Heart right ventricle (tissue), 16 donors: ENCODE measurements at places on chromosomes 5 and 9. TPM values are rescaled to one million over a fixed set of nuclear protein-coding genes. Genes with fewer than 3 reads are reported as not detected.

DNA sequence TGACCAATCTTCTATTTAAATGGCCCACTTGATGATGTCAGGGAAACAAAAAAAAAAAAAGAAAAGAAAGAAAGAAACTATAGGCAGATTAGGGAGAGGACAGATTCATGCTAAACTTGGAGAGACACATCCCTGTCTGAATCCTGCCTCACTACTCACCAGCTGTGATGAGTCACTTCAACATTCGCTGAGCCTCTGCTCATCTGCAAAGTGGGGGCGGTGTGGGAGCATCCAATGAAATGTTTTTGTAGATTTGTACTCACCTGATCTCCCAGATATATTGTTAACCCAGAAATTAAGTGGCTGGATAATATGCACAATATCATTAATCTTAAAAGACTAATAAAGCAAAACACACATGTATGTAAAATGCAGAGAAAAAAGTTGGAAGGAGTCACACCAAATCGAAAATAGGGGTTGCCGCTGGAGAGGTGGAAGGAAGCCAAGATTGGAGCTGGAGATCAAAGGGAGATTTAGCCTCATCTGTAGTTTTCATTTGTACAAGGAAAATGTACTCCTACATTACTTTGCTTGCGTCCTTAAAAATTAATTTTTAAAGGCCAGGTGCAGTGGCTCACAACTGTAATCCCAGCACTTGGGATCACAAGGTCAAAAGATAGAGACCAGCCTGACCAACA, 17.0 kb upstream of the ERGIC1 start:
- DNase-seq: no peak
- H3K4me1 ChIP-seq: peaks cover 2% of the 10 kb centered on the region
- H3K27me3 ChIP-seq: no peaks in the 10 kb centered on the region
- no peak overlapping the region for H3K27ac ChIP-seq

GRCh38 chr9:117886616-117887015, 182.4 kb downstream of the TLR4 start:
- no peak overlapping the region for H3K27ac ChIP-seq
- H3K27me3 ChIP-seq: no peaks in the 10 kb centered on the region
- H3K4me3 ChIP-seq: no peak overlapping the region

DNA sequence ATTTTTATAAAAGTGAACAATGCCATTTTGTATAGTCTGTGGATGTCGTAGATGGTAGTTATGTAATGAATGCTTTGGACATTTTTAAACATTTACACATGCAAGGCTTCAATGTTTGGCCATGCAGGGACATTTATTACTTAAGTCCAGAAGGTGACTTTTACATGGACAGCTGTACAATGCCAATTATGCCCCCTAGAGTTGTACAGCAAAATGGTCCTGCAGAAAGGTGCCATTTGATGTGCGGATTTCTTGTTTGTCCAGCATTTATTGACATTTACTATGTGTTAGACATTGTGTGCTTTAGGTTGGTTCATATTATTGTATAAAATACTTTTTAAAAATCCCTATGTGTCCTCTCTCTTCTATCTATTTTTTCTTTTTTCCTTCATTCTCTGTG, 22.5 kb upstream of the COMMD10 start:
- no peaks in the 10 kb centered on the region for H3K4me1 ChIP-seq
- no peak for DNase-seq
- no peak overlapping the region for H3K4me3 ChIP-seq
- H3K27ac ChIP-seq: no peak overlapping the region
- H3K36me3 ChIP-seq: no peaks in the 10 kb centered on the region

- no peak for DNase-seq
- no peaks in the 10 kb centered on the region for H3K36me3 ChIP-seq
- peaks cover 8% of the 10 kb centered on the region for H3K27me3 ChIP-seq
- no peak overlapping the region for H3K27ac ChIP-seq
- H3K4me3 ChIP-seq: no peak overlapping the region
- H3K4me1 ChIP-seq: no peaks in the 10 kb centered on the region
These were observed 18.4 kb downstream of the CAMK4 start for GRCh38 chr5:111242606-111243005.

GRCh38 chr9:11352612-11353011, 739.8 kb upstream of the PTPRD start:
- no peaks in the 10 kb centered on the region for H3K27me3 ChIP-seq
- DNase-seq: no peak
- no peak overlapping the region for H3K27ac ChIP-seq
- H3K36me3 ChIP-seq: no peaks in the 10 kb centered on the region

DNA sequence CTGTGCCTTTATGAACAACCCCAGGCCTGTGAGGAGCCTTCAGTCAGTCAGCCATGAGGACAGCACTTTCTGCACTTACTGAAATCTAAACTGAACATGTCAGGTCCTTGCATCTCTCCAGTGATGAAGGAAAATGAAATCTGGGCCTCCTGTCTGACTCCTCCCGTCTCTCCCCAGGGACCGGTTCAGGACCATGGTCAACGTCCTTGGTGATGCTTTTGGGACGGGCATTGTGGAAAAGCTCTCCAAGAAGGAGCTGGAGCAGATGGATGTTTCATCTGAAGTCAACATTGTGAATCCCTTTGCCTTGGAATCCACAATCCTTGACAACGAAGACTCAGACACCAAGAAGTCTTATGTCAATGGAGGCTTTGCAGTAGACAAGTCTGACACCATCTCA, 77.0 kb upstream of the PLPP6 start:
- no peaks in the 10 kb centered on the region for H3K36me3 ChIP-seq
- H3K27ac ChIP-seq: no peak overlapping the region
- H3K27me3 ChIP-seq: no peaks in the 10 kb centered on the region

GRCh38 chr9:21657966-21658667, 144.3 kb upstream of the MTAP start:
- no peaks in the 10 kb centered on the region for H3K36me3 ChIP-seq
- H3K4me3 ChIP-seq: no peak overlapping the region
- no peak for DNase-seq

GRCh38 chr9:126117631-126118030, 209.0 kb upstream of the MVB12B start:
- H3K27ac ChIP-seq: no peak overlapping the region
- H3K4me1 ChIP-seq: no peaks in the 10 kb centered on the region
- peaks cover 5% of the 10 kb centered on the region for H3K27me3 ChIP-seq
- no peak for DNase-seq

IFNK gene
- not detected for total RNA-seq

PPP2R2B gene
- total RNA-seq: 0.05 TPM

PCDHGC4 gene
- 2.8 TPM for total RNA-seq
